ENCODE measurements at places on chromosomes 16 and 17.
A peak's percentile ranks its signal among the peaks of the same experiment; 100 is the strongest.

DNA sequence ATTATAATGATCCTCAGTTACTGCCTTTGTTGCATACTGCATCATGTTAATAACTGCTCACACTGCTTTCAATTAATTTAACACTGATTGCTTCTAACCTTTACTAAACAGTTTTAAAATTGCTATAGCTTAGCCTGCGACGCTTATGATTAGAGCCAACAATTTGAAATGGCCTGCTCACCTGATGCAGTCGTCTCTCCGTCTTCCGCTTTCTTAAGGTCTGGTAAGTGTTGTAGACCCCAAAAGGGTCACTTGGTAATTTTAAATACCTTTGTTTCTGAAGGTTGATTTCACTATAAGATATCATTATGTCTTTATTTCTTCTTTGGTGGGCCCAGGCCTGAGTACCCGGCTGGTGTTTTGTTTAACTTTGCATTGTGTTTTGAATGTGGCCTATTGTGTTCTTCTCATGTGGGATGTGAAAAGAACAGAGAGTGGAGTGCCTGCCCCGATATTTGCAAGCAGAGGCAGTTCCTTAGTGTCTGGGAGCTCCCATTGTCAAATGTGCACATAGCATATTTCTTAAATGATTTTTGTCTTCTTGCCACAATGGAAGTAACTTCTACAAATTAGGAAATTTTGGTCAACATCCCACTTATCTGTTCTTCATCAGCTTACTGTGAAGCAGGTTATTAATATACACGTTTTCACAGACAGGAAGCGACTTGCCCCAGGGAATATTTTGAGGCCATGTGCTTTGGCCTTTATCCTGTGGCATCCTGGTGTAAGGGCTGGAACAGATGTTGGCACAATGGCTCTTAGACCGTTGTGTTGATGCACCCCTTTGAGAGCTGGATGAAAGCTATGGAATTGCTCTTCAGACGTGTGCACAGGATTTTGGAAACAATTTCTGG lies 2.9 kb downstream of the PHKB start:
- no peak for DNase-seq

- DNase-seq, result no peak
These were observed 2.3 kb upstream of the ITGAE start for GRCh38 chr17:3803308-3803640.

DNA sequence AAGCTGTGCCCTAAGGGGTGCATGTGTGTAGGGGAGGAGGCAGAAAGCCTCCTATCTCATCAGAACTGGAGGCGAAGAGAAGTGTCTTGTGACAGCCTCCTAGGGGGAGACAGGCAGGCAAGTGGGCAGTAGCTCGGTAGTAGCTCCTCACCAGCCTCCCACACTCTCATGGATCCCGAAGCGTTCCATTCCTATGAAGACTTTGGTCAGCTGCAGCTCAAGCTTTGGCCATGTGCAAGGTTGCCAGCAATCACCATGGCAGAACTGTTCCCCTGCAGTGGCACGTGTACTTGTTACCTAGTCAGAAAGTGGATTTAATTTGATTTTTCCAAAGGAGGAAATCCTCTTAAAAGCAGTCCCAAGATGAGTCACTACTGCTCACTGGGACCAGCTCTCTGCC lies 6.7 kb downstream of the MRPL58 start:
- DNase-seq, result no peak

DNA sequence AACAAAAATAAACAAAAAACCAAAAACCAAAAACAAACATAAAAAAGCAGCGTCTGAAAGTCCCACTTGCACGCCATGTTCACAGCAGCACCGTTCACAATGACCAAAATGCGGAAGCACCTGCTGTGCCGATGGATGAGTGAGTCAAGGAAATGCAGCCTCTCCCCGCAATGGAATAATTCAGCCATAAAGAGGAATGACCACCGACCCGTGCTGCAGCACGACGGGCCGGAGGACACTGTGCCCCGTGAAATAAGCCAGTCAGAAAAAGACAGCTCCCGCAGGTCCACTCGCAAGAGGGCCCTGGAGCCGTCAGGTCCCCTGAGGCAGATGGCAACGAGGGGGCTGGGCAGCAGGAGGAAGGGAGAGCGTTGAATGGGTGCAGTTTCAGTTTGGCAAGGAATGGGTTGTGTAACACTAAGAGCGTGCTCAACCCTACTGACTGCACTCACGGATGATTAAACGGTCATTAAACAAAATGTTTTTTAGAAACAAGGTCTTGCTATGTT lies 5.1 kb downstream of the CLCN7 start:
- DNase-seq, result no peak

GRCh38 chr17:76530095-76530723 lies 7.3 kb downstream of the CYGB start:
- DNase-seq, result no peak

GRCh38 chr16:87043231-87044031 lies 273.8 kb downstream of the C16orf95 start:
- DNase-seq, result no peak

GRCh38 chr17:28740406-28741357 lies 3.1 kb upstream of the TRAF4 start:
- no peak for DNase-seq

GRCh38 chr16:84563786-84564420 lies 54.0 kb downstream of the COTL1 start:
- no peak for DNase-seq

- no peak for DNase-seq
These were observed 17.9 kb downstream of the CTCF start for GRCh38 chr16:67580202-67580601.

- no peak for DNase-seq
These were observed 70.5 kb downstream of the COPRS start for GRCh38 chr17:31788571-31788946.

DNA sequence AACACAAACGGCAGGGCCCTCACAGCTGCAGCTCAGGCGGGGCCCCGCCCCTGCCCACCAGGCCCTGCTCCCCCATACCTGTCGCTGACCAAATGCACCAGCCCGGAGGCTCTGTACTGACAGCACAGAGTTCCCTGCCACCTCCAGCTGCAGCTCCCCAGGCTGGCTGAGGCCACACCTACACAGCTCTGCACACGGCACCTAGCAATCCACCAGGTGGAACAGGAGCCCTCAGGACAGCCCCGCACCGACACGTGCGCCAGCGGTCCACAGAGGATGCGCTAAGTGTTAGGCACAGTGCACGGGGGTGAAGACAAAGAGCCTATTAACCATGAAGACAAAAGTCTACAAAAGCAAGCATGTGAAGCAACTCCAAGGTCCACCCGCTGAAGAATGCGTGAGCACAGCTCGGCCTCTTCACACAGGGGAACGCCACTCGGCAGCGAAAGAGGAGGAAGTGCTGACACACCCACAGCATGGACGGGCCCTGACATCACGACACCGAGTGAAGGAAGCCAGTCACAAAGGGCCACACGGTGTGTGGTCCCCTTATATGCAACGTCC lies 5.4 kb downstream of the ZCCHC14 start:
- DNase-seq, result peak; percentile 40

GRCh38 chr17:40121181-40122135 lies at the start of gene MSL1:
Gene MSL1, plus strand, starts transcription at chr17:40121971. Its CDS starts 642 bp downstream, at chr17:40122613.
- peak; percentile 90 for DNase-seq

GRCh38 chr17:76824093-76824492 lies 44.1 kb upstream of the MGAT5B start:
- DNase-seq, result no peak

- DNase-seq, result peak; percentile 48
These were observed 47.8 kb downstream of the ANKFY1 start for GRCh38 chr17:4215882-4216570.

- no peak for DNase-seq
These were observed at the start of gene SGCA for GRCh38 chr17:50165867-50166517. Gene SGCA, plus strand, starts transcription at chr17:50166005. Its CDS starts 36 bp downstream, at chr17:50166041.

- peak; percentile 85 for DNase-seq
These were observed 2.7 kb upstream of the HSD11B2 start for GRCh38 chr16:67428146-67428731.

DNA sequence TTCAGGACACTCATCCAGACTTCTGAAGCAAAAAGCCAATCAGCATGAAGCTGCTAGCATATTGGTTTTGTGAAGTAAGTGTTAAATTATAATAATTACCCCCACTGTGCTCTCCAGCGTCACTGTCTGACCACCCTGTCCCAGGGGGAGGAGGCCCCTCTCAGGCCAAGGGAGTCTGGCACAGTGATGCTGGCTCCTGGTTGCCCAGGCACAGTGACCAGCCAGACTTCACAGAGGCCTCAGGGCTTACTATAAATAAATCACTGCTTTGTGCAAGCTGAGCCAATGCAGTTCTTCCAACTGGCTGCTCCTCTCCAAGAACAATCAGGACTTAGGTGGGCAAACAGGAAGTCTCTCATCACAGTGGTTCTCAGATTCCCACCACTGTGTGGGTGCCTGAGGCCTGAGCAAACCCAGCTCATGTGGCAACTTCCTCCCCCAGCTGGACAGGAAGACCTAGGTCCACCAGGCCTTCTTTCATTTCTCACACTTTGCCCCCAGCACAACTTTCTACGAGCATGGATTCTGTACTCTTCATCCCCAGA lies 1.7 kb upstream of the DBNDD1 start:
- no peak for DNase-seq

DNA sequence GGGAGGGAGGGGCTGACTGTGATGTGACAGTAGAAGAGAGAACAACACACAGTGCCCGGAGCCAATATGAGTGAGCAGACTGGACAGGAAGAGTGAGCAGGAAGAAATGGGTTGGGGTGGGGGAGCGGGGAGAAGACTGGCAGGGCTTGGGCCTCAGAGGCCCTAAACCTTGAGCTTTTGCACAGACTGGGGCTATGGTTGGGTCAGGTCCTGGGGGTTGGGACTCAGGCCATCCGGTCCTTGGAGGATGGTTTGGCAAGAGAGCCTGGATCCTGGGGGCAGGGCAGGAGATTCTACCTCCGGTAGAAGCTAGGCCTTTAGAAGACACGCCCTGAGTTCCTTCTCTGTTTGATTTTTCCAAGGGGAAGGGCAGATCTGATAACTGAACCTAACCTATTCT lies 1.1 kb downstream of the CAMTA2 start:
- no peak for DNase-seq

DNA sequence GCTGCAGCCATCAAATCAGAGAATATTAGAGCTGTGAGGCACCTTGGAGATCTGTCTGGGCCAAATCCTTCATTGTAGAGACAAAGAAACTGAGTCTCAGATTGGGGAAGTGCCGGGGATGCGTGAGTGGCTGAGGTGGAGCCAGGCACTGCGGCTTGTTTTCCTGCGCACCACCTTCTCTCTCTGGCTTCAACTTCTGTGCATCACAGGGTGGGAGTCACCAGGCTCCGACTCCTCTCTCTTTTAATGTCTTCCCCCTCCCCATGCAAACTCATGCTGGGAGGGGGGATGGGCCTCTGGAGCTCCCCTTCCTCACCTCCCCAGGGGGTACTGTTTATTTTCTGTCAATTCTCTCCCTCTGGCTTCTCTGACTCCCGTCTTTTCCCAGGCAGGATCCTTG lies 8.7 kb upstream of the ETV4 start:
- DNase-seq, result no peak

- peak; percentile 45 for DNase-seq
These were observed 46.7 kb downstream of the WNT3 start for GRCh38 chr17:46771561-46772474.

- DNase-seq, result no peak
These were observed 222.9 kb upstream of the IRX5 start for GRCh38 chr16:54707813-54708212.

DNA sequence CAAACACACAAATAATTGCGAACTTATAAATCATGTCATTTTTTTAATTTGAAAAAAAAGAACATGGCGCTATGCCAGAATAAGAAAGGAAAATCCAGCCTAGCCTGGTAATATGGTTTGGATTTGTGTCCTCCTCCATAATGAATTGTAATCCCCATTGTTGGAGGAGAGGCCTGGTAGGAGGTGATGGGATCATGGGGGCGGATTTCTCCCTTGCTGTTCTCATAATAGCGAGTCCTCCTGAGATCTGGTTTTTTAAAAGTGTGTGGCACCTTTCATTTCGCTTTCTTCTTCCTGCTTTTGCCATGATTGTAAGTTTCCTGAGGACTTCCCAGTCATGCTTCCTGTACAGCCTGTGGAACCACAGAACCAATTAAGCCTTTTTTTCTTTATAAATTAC lies 65.9 kb upstream of the TANC2 start:
- DNase-seq, result no peak

DNA sequence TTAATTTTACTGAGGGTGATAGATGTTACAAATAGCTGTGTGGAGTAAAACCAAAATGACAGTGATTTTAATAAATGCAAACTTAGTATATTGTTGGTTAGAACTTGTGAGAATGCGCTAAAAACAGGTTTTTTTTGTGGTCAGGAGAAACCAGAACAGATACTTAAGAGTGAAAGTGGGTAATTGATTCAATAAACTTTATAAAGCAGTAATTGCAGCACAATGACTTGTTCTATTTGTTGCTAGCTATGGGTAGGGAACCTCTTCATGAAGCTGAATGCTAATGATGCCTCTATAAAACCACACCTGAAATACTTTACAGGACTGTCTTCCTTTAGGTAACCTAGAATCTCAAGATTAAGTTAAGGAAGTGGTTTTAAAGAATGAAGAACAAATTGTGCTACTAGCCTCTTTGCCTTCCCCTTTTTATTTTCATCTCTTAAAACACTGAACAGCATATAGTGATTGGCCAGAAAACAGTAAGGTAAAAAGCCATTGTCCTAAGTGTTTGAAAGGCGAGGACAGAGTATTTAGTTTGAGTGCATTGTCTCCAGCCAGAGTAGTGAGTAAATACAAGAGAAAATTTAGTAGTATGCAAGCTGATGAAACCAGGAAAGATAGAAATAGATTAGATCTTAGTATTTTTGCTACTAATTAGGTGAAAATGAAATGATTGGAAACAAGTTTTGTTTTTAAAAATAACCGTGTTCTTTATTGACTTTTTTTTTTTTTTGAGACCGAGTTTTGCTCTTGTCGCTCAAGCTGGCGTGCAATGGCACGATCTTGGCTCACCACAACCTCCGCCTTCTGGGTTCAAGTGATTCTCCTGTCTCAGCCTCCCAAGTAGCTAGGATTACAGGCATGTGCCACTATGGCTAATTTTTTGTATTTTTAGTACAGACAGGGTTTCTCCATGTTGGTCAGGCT lies 6.0 kb downstream of the GGNBP2 start:
- no peak for DNase-seq

- DNase-seq, result no peak
These were observed 36.5 kb downstream of the GSE1 start for GRCh38 chr16:85649411-85650134.

DNA sequence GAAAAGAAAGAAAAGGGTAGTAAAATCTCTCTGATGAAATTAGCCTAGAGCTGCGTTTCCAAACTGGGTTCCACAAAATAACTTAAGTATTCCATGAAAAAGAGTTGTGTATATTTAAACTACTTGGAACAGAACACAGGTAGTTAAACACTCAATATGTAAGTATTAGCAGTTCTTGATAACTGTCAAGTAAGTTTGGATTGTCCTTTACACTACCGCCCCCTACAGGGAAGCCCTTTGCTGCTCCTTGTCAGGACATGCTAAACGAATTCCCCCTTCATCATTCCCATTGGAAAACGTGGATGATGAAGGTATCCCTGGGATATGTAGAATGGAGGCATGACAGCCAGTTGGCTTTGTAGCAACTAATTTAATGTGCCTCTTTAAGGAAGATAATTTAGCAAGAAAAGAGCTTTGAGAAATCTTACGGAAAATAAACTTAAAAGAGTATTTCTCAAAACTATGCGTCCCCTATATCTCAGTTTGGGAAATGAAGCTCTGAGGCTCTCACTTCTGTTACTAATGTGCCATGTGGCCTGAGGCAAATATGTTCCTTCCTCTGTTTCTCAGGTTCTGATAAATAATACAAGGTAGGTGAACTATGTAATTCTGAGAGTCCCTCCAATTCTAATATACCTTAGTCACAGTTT lies 18.8 kb downstream of the NCBP3 start:
- peak; percentile 68 for DNase-seq
